Mesenteric fat pad (tissue), 1 donor: ENCODE measurements at places on chromosomes 7 and 10.

DNA sequence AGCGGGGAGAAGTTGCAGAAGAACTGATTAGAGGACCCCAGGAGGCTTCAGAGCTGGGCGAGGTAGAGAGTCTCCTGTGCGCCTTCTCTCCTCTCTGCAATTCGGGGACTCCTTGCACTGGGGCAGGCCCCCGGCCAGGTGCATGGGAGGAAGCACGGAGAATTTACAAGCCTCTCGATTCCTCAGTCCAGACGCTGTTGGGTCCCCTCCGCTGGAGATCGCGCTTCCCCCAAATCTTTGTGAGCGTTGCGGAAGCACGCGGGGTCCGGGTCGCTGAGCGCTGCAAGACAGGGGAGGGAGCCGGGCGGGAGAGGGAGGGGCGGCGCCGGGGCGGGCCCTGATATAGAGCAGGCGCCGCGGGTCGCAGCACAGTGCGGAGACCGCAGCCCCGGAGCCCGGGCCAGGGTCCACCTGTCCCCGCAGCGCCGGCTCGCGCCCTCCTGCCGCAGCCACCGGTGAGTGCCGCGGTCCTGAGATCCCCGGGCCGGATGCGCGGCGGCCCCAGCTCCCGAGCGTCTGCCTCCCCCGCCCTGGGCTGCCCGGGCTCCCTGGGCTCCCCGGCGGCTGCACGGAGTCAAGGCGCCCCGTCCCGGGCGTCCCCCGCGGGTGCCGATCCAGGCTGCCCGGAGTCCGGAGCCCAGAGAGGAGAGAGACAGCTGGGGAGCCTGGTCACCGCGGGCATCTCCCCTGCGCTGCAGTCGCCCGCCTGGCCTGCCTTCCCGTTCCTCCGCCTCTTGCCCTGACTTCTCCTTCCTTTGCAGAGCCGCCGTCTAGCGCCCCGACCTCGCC lies at the start of gene PLAU:
Gene PLAU, plus strand, starts transcription at position 369 of the 789 bp plus-strand sequence. CDS start 424 bp downstream, outside the sequence.
- no peak for DNase-seq

- peak; percentile 87 for DNase-seq
Measured at GRCh38 chr10:132309879-132310591, 2.3 kb upstream of the STK32C start.

DNA sequence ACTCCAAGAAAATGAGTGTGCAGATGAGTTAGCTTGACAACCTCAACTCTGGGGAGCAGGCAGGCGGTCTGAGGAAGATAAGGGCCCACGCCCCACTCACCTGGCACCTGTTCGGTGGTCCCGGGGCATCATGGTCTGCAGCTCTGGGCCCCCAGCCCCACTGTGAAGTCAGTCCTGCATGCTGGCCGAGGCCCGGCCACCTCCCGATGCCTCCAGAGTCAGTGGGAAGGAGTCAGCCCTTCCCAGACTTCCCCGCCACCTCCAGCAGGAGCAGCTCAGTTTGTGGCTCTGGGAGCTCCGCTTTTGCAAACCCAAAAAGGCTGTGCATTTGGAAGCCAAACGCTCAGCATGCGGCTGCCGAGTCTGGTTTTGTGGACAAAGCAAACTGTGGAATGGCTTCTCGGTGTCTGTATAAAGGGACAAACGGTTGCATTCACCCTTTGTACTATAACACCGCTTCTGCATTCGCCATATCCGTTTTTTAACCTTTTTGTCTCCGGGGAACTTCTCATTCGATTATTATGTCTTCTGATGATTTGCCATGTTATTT lies 167.3 kb downstream of the CCDC3 start:
- peak; percentile 86 for DNase-seq

GRCh38 chr10:126564326-126564888 lies 106.1 kb downstream of the C10orf90 start:
- no peak for DNase-seq

GRCh38 chr10:47088656-47089354 lies 177.6 kb downstream of the PTPN20 start:
- DNase-seq, result no peak
